CD4-positive, alpha-beta T cell treated with Interleukin-12 subunit alpha and Interleukin-12 subunit beta, for 1 hour (primary cell): ENCODE measurements at places on chromosomes 2 and 18.

- no peak for DNase-seq
These were observed 84.5 kb downstream of the ZCCHC2 start for GRCh38 chr18:62607302-62607701.

- DNase-seq, result no peak
These were observed 70.6 kb downstream of the CCDC178 start for GRCh38 chr18:33369711-33370449.

DNA sequence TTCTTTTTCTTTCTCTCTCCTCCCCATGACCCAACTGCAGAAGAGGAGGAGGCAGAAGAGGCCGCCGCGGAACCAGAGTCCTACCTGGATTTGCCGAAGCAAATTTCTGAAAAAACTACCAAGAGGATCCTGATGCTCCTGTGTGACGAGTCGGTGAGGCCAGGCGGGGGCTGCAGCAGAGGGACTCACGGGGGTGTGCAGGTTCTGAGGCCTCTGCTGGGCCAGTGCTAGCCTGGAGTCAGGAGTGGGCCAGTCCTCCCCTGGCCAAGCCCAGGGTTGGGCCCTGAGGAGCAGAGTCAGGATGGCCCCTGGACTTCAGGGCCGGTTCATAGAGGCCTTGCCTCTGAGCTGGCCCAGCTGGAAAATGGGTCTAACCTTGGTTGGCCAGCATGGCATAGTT, 29.3 kb downstream of the OTOF start:
- no peak for DNase-seq

- no peak for DNase-seq
These were observed 191.8 kb upstream of the LRRTM1 start for GRCh38 chr2:80496346-80496745.

GRCh38 chr18:48539406-48540250, 797 bp downstream of the CTIF start:
- peak; percentile 27 for DNase-seq

DNA sequence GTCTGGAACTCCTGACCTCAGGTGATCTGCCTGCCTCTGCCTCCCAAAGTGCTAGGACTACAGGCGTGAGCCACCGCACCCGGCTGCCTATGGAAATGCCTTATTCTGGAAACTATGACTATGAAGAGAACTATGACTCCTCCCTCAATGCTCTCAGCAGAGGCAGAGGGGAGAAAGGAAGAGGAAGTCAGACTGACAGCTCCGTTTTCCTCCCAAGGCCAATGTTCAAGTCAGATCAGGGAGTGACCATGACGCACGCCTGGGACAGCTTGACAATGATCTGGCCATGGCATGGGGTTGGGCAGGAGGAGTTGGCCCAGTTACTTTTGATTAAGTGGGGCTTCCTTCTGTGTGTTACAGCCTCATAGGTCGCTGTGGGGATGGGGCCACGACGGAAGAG, 44.3 kb upstream of the MRPL33 start:
- no peak for DNase-seq

- DNase-seq, result peak; percentile 82
These were observed 1.9 kb upstream of the NABP1 start for GRCh38 chr2:191675807-191676721.

- no peak for DNase-seq
These were observed 134.9 kb upstream of the CNTNAP5 start for GRCh38 chr2:123890148-123890547.

DNA sequence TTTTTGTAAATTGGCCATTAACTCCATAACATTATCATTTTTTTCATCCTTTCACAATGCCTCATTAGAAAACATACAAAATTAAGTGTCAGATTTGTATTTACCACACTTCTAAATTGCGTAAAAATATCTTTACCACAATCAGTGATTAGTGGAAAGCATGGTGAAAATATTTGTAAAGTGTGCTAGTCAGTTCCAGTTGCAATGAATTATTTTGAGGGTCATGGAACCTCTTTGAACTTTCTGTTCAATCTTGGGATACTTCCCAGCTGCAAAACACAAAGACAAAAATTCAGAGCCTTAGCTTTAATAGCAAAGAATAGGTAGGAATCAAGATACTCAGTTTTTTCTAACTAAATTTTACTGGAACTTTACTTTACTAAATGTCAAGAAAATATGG, 4.0 kb upstream of the COL3A1 start:
- no peak for DNase-seq

GRCh38 chr2:14675489-14675888, 43.0 kb downstream of the LRATD1 start:
- no peak for DNase-seq

DNA sequence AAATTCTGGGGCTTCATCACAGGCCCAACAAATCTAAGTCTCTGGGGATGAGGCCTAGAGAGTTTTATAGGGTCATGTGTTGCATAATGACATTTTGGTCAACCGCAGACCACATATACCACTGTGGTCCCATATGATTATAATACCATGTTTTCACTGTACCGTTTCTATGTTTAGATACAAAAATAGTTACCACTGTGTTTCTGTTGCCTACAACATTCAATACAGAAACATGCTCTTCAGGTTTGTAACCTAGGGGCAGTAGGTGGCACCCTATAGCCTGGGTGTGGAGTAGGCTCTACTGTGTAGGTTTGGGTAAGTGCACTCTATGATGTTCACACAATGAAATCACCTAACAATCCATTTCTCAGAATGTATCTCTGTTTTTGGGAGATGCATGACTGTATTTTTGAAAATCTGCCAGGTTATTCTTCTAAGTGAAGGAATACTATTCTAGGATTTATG, 485.2 kb downstream of the PTPRM start:
- peak; percentile 31 for DNase-seq

DNA sequence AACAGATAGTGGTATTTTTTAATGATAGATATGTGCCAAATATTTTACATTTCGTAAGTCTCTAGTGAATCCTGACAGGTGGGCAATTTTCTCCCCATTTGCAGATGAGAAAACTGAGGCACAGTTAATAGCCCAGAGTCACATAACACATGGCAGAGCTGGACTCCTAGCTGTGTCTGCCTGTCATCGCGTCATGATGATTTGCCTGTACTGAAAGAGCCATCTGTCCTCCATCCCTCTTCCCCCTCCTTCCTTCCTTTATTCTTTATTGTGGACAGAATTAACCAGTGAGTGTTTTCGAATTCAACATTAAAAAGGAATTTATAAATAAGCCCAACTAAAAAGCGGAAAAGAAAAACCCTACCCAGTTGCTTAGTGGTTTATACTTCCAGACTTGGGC, 3.2 kb downstream of the DNAJB2 start:
- DNase-seq, result no peak

DNA sequence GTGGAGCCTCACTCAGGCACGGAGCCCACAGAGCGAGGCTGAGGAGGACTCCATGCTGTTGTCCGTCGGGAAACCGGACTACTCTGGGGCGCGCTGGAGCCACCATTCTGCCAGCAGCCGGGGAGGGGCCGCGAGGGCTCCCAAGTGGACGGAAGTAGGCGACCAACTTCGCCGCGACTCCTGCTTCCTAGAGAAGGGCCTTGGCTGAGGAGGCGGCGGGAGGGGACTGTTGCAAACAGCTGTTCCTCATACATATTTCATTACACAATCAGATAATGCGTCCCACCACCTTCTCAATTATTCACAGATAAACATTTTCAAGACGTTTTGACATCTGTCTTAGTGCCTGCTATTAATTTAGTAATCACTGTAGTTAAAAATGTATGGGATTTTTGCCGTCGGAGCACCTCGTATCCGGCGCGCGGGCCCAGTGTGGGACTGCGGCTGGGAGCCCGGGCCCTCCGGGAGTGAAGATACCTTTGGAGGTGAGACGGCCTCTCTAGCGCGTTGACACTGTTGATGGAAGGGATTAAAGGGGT, 11.7 kb upstream of the SIX3 start:
- DNase-seq, result no peak

- no peak for DNase-seq
These were observed 42.5 kb downstream of the SCTR start for GRCh38 chr2:119481501-119482455.

GRCh38 chr2:221176667-221177066, 395.4 kb downstream of the EPHA4 start:
- no peak for DNase-seq

GRCh38 chr2:64637931-64638330, 15.8 kb downstream of the SERTAD2 start:
- no peak for DNase-seq

DNA sequence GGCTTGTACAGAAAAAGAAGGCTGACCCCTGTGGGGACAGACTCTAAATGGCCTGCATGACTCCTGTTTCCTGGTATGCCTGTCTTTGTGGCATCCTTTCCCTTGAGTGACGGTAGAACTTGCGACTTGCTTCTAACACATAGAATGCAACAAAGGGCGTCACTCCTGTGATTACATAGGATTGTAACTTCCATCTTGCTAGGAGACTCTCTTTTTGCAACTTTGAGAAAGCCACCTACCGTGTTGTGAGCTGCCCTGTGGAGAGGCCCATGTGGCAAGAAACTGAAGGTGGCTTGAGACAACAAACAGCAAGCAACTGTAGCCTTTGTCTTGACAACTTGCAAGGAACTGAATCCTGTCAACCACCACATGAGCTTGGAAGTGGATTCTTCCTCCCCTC, 46.5 kb downstream of the THNSL2 start:
- no peak for DNase-seq

DNA sequence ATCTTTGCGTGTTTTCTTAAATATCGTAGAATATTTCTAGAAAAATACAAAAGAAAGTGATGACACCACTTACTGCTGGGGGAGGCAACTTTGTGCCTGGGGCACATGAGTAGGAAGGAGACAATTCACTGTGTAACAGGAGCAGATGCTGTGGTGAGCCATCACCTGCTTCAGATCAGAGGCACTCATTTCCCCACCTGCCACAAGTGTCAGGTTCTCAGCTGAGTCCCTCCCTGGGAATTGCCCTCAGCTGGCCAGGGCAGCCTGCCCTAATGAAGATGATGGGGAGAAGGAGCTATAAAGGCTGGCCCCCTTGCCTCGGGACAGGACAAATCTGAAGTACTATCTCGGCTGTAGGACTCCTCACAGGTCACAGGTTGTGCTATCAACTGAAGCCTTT, 322.8 kb downstream of the STK39 start:
- no peak for DNase-seq

DNA sequence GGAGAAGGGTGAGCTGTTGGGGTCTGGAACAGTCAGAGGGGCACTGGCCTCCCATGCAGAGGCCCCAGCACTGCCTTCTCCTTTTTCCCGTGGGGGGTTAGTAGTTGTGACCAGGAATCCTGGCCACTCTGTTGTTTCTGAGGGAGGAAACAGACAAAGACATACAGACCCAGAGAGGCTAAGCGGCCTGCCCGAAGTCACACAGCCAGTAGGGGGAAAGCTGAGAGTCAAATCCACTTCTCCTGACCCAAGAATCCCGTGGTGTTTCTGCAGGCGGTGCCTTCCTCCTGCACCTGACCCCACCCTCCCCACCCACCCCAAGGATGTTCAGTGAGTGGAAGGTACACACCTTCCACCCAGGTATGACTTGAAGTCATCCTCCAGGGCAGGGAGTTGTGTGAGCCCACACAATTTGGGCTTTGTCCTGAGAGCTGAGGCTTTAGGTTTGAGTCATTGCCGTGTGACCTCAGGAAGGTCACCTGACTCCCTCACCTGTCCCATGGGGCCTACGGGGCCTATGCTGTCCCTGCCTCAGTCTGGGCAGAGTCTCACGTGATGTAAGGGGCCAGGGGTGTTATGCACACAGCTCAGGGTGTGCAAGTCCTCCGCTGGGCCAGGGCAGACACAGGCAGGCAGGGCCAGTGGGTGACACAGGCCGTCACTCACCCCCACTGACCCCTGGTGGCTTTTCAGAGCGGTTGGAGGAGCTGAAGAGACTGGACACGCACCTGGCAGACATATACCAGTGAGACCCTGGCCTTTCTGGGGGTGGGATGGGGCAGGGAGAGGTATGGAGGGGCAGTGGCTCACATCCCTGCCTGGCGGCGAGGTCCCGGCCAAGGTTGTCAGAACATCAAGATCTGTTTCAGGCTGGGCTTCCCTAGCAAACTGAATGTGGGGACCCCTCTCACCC, 5.0 kb downstream of the NT5DC4 start:
- DNase-seq, result no peak

GRCh38 chr2:121063471-121063870, 221.5 kb downstream of the TFCP2L1 start:
- DNase-seq, result no peak

DNA sequence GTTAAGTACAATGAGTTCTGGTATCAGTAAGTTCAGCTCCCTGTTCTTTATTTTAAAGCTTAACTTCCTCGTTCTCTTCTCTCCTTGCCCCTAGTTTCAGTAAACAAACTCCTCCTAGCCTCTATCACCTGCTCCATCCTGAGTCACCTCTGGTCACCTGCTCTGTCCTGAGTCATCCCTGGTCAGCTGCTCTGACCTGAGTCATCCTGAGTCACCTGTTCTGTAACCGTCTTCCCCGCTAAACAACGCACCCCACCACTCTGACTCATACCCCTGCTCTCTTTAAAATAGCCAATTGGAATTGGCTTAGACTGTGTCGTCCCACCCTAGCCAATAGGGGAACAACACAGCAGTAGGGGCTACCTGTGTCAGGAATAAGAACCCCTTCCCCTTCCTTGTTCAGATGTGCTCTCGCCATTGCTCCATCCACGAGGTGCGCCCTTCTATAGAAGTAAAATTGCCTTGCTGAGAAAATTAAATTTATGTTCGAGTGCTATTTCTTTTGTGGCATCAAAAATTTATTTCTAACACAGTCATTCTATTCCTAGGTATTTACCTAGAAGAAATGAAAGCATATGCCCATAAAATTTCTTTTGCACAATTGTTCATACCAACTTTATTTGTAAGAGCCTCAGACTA, 24.9 kb upstream of the RMND5A start:
- no peak for DNase-seq

- no peak for DNase-seq
These were observed 1.4 kb downstream of the CCDC85A start for GRCh38 chr2:56185101-56185581.

- no peak for DNase-seq
These were observed 22.1 kb upstream of the CCDC150 start for GRCh38 chr2:196617430-196617829.

DNA sequence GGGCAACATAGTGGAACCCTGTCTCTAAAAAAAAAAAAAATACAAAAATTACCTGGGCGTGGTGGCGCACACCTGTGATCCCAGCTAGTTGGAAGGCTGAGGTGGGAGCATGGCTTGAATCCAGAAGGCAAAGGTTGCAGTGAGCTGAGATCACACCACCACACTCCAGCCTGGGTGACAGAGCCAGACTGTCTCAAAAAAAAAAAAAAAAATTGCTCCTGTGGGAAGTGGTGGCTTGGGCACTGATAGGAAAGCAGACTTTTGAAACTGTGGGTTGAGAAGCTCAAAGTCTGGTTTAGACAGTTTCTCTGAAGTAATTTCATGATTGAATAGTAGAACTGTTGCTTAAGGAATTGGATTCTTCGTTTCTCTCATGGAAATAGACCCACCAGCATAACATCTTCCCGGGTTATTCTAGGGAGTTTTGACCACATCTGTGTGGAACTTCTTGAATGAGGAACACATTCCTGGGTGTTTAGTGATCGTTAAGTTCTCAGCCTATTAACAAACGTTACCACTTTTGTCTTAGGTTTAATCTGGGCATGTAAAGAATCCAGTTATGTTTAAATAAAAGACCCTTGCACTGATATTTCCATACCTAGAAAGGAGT, 33.5 kb downstream of the GRHL1 start:
- no peak for DNase-seq

- no peak for DNase-seq
These were observed 77.5 kb upstream of the ASB18 start for GRCh38 chr2:236341721-236342120.
